Tibial artery (tissue), 4 donors: ENCODE measurements at places on chromosomes 13 and 19.

GRCh38 chr13:80196756-80197155, 144.2 kb downstream of the SPRY2 start:
- DNase-seq = no peak

DNA sequence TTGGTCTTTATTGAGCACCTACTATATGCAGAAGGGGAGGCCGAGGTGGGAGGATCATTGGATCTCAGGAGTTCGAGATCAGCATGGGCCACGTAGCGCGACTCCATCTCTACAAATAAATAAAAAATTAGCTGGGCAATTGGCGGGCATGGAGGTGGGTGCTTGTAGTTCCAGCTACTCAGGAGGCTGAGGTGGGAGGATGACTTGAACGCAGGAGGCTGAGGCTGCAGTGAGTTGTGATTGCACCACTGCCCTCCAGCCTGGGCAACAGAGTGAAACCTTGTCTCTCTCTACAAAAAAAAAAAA, 3.8 kb downstream of the CFD start:
- no peak for DNase-seq

DNA sequence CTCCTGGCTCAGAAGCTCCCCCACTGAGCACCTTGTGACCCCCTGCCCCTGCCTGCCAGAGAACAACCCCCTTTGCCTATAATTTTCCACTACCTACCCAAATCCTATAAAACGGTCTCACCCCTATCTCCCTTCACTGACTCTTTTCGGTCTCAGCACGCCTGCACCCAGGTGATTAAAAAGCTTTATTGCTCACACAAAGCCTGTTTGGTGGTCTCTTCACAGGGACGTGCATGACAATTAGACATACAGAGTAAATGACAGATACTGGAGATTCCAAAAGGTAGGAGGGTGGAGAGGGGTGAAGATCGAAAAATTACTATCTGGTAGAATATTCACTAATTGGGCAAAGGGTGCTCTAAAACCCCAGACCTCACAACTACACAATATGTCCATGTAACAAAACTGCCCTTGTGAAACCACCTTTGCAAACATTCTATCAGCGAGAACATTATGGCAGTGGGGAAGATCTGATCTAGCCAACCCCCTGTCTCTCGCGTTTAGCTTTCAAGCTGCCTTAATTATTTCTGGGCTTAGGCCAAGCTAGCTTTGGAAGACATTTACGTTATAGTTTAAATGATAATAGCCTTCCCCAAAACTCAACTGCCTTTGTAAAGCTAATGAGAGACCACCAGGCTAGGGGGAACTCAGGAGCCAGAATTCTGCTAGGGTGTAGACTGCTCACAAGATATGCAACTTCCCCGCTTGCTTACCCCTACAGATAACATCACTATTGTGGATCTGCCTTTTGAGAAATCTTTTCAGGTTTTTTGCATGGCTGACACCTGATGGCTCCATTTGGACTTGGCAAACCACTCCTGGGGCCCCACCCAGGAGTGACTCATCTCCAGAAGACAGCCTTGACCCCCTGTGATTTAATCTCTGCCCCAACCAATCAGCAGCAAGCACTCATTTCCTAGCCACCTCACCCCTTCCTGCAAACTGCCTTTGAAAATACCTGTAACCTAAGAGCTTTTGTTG, 1534.0 kb upstream of the SPRY2 start:
- DNase-seq = no peak

GRCh38 chr13:112699322-112699918, 9.6 kb downstream of the ATP11A start:
- peak; percentile 4 for DNase-seq

- DNase-seq = peak; percentile 81
These were observed 420 bp downstream of the IL17D start for GRCh38 chr13:20703780-20704458.

DNA sequence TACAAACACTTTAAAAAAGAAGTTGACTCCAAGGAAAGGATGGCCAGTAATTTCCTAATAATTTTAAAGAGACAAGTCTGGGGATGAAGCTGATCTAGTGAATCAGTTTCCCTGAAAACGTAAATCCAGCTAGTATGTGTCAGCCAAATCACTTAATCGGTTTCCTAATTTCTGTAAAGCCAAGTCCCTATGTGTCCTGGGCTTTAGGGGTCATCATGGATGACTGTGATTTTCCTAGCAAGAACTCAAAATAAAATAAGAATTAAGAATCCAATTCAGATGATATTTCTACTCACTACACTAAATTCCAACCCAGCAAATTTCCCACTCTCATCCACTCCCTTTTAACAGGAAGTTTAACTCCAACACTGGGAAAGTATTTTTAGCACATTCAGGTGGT, 35.9 kb downstream of the ELF1 start:
- no peak for DNase-seq

DNA sequence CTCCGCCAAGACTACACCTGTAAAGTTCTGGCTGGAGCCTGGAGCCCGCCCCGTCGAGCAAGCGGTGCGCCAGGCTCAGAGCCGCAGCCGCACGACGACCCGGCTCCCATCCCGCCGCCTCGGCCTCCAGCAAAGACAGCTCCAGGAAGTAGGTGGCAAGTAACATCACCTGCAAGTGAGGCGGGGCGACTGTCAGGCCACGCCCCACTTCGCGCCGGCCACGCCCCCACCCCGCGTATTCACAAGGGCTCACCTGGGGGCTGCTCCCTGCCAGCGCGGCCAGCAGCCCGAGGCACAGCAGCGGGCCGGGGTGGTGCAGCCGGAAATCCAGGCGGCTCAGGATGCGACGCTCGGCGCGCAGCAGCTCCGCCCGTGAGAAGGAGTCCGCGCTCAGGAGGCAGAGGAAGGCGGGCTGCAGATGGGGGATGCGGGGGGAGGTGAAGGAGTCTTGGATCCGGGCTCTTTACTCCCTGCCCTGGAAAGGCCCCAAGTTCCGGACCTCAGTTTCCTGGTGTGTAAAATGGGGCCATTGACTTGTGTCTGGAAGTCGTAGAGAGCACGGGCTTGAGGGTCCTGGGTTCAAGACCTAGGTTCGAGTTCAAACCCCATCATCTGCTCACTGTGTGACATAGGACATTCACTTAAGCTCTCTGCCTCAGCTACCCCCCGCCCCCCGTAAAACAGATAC, 3.2 kb downstream of the CCNP start:
- no peak for DNase-seq

DNA sequence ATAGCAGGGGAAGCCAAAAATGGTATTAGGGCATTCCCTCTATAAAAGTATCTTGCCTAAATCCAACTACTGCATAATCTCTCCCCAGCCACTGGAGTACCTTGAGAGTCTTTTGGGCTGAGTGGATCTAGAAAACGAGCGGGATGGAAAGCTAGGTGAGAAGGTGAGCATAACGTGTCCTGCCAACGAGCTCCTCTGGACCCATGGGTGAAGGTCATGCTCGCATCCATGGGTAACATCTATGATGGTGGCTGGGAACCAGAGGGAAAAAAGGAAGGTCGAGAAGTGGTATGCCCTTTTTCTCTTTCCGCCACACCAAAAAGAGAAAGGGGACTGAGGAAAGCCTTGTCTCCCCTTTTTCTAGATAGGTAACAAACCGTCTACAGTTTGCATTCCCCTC, 63.0 kb downstream of the ZNF208 start:
- no peak for DNase-seq

DNA sequence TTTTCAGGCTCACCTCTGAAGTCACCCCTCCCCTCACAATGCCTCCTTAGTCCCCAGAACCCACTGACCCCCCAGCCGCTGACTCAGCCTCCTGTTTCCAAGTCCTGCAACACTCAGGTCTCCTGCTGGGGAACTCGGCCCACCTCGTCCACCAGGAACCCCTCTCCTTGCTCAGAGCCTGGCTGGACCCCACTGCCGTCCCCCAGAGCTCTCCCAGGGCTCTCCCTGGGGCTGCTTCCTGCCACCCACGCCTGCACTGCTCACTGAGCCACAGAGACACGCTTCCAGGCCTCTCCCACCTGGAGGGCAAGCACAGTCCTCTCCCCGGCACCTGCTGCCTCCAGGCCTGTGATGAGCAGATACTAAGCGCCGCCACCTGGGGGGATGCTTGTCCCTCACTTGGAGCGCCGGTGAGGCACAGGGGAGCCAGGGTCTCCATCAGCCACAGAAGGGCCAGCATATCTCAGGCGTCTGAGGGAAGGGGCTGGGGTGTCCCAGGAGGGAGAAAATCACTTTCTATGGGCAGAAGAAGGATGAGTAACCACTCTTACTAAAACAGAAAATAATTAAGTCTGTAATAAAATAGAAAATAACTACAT, 53.8 kb downstream of the KLF2 start:
- DNase-seq = no peak

GRCh38 chr13:106649495-106649894, 81.6 kb upstream of the ARGLU1 start:
- no peak for DNase-seq

- peak; percentile 25 for DNase-seq
These were observed at the start of gene IFNL1 for GRCh38 chr19:39296055-39296645. Gene IFNL1, plus strand, starts transcription at chr19:39296407. Its CDS starts 15 bp downstream, at chr19:39296422.
